ENCODE measurements at places on chromosomes 5 and 9.

DNA sequence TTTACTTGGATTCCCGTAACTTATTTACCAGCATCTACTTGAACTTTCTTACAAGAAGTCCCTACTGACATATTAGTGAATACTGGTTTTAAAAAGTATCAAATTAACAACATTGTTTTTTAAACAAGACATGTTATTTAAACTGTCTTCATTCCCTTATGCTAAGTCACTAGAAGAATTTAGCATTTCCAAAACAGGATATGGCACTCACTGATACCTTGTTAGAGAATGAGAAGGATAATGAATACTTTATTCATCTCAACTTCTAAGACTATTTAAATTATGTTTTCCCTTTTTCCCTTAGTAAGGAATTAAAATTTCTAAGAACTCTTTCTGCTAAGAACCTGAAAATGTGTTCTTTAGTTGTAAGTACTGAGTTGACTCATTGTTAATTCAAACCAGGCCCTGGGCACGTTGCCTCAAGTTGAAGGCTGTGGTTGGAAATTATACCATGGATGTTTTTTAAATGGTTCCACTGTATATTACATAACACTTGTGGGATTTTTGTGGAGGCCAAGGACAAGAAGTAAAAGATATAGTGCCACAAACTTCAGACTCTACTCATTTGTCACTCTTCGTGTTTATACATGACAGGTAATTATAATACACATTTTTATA, 219.0 kb upstream of the EDIL3 start:
- peak; percentile 81 for DNase-seq

DNA sequence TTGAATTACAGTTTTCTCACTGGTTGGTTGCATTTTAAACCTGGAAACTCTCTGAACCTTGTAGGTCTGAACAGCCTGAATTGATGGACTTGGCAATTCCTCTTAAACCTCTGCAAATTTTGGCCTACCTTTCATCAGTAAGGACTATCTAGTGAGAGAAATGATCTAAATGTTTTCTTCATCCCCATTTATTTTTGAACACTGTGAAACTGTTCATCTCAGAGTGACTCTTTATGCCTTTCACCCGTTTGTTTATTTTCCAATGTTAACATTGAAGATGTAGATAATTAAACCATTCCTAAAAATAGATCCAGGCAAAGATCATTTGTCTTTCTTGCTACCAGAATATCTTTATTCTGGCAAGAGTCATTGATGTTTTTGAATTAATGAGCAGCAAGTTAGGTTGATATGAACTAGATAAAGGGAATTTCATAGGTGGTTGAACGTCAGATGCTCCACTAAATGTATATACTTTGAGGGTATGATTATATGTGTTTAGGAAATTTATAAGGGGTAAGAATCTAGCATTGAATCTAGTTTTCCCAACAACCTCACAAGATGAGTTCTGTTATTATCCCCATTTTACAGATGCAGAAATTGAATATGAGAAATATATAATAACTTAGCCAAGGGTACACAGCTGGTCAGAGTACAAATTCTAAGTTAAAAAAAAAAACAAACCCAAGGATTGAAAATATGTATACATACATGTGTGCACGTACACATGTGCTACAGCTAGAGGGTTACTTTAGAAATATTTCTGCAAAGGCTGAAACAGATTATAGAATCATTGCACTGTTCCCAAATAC, 3.4 kb downstream of the CPEB4 start:
- DNase-seq = no peak

- no peak for DNase-seq
Measured at GRCh38 chr5:34507933-34508332, 148.2 kb upstream of the RAI14 start.

DNA sequence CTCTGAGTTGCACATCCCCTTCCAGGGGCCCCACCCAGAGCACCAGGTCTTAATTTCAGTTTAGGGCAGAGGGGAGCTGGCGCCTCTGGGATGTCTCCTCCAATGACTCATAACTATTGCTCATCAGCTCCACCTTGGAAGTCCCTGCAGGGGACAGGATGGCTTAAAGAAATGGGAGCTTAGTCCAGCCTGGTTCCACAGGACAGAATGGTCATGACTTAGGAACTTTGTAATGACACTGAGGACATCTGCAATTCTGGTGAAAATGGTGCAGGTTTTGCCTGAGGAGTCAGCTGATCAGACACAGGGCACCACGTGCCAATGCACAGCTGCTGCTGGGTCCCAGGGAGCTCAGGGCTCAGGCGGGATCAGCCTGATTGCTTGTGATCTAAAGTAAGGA, 16.4 kb upstream of the PPP1R26 start:
- no peak for DNase-seq

DNA sequence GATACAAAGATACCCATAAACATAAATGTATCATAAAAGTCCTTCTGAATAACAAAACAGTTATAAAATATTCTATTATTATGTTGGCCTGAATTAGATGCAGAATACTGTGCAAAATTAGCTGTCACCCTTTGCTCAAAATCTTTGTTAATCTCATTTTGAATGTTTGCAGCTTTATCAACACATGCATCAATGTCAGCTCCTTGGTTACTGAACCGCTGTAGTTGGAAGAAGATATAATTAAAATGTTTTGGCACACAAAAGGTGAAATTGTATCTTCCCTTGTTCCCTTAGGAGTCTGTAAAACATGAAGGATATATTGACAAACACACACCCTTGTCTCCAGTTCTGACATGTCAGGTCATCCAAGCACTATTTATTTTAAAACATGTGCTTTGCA, 146.3 kb upstream of the POU5F2 start:
- no peak for DNase-seq

DNA sequence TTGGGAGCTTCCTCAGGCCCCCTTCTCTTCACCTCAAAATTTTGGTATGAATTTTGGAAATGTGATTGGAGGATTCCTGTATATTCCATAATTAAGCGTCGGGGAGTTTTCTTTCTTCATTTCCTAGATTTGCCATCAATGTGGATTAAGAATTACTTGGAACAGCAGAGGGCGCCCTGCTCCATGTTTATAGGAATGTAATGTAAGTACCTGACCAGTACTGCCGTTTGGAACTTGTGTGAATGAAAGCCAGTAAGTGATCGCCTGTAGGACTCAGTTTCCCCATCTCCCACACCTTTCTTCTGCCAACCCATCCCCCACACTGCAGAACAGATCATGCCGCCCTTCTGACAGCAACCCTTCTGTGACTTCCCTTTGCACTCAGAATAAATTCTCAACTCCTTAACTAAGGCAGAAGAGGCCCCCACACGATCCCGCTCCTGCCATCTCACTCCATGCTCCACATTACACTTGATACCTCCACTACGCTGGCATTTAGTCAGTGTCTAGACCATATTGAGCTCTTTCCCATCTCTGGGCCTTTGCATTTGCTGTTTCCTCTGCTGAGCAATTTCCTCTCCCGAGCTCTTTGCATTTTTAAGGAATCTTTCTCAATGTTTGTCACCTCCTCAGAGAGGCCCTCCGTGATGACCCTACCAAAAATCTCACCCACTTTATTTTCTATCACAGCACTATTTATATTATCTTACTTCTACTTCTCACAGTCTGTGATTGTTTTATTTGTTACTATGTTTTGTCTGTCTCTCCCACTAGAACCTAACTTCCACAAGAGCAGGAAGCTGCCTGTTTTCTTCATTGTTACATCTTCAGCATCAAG, 79.5 kb upstream of the HTR4 start:
- DNase-seq = peak; percentile 77

DNA sequence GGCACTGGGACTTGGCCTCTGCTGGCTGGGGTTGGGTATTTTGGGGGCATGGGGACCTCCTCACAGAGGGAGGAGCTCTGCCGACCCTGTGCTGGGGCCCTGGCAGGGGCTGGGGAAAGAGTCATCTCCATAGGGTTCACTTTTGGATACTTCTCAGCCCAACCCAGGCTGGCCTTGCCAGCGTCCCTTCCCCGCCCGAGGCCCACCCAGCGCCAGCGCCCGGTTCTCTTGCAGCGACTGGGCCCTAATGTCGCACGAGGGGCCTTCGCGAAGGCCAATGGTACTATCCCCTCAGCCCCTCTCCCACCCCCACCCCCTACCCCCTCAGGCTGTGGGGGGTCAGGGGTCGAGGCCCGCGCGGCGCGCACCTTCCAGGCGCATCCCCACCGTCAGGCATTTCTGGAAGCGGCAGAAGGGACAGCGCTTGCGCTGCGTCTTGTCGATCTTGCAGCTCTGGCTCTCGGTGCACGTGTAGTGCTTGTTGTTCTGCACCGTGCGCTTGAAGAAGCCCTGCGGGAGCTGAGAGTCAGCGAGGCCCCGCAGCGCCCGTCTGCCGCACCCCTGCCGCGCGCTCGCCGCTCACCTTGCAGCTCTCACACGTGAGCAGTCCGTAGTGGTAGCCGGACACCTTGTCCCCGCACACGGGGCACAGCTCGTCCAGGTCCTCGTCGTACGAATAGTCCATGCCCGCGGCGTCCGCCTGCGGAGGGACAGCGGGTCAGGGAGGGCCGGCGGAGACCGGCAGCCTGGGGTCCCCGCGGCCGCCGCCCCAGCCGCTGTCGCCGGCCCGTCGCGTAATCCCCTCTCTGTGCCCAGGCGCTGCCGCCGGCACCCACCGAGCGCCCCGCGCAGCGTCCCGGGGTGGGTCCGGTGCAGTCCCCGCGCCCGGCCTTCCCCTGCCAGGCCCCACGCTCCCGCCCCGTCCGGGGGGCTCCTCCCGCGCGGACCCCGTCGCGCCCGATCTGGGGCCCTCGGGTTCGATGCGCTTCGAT, 4.2 kb downstream of the NR5A1 start:
- DNase-seq = no peak

- DNase-seq = no peak
Measured at GRCh38 chr9:127495884-127496555, 44.7 kb downstream of the LRSAM1 start.

GRCh38 chr9:87891754-87892153, 9.1 kb downstream of the SPATA31E1 start:
- no peak for DNase-seq

GRCh38 chr5:146510559-146511125, 5.3 kb downstream of the GPR151 start:
- DNase-seq = no peak

GRCh38 chr9:124124729-124125650, 113.4 kb downstream of the LHX2 start:
- DNase-seq = no peak

DNA sequence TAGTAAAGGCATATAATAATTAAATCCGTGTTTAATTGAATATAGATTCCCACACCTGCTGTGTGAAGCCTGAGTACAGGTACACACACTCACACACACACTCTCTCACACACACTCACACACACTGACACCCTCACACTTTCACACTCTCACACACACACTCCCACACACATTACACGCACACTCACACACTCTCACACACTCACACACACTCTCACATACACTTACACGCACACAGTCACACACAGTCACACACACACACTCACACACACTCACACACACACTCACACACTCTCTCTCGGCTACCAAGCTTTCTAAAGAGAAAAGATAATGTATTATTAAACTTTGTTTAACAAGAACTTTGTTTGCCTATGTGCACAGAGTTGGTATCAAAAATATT, 195.1 kb upstream of the CTNND2 start:
- no peak for DNase-seq

DNA sequence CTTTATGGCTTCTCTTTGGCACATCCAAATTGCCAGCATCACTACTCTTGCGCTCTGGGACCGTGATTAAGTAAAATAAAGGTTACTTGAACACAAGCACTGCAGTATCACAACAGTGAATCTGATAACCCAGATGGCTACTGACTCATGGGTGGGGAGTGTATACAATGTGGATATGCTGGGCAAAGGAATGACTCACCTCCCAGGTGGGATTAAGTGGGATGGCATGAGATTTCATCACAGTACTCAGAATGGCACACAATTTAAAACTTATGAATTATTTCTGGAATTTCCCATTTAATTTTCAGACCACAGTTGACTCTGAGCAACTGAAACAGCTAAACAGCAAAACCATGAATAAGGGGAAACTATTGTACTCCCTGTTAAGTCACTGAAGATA, 4.3 kb downstream of the GFM2 start:
- no peak for DNase-seq

DNA sequence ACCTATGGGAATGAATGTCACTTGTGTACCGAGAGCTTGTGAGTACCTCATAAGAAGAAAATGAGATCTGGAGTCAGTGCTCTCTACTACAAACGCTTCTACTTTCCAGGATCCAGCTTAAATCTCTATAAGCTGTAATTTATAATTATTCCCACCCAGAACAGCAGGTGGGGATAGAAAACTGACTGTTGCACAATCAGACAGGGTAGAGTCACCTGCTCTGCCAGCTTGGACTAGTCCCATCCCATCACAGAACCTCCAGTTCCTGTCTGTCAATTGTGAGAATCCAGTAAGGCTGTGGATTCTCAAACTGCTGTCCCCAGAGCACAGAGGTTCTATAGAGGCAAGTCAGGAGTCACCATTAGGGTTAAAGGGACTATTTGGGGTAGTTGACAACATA, 2.0 kb downstream of the SPINK7 start:
- DNase-seq = no peak

- DNase-seq = no peak
Measured at GRCh38 chr5:33891788-33892619, at the start of gene ADAMTS12. TSS of gene ADAMTS12 (minus strand) at chr5:33891990. CDS start at chr5:33891856, 134 bp downstream.

GRCh38 chr9:85640425-85640824, 101.3 kb downstream of the AGTPBP1 start:
- DNase-seq = no peak

DNA sequence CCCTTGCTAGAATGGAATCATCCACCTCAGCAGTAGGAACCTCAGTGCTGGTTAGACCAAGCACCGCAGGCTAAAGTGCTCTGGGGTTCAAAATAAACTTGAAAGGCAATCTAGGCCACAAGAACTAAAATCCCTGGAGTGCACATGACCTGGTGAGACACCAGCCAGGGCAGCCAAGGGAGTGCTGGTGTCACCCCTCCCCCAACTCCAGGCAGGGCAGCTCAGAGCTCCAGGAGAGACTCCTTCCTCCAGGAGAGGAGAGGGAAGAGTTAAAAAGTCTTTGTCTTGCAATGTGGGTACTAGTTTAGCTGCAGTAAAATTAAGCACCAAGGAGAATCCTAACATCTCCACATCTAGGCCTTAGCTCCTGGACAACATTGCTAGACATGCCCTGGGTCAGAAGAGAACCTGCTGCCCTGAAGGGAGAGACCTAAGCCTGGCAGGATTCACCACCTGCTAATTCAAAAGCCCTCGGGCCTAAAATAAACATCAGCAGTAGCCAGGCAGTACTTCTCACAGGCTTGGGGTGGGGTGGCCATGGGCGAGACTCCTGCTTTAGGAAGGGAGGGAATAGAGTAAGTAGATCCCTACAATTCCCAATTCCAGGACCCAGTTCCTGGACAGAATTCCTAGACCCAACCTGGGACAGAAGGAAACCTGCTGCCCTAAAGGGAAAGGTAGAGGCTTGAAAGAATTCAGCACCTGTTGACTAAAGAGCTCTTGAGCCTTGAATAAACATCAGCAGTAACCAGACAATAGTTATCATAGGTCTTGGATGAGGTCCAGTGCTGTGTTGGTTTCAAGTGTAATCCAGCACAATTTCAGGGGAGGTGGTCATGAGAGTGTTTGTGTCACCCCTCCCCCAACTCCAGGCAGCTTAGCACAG, 25.8 kb downstream of the UGT3A2 start:
- DNase-seq = no peak

DNA sequence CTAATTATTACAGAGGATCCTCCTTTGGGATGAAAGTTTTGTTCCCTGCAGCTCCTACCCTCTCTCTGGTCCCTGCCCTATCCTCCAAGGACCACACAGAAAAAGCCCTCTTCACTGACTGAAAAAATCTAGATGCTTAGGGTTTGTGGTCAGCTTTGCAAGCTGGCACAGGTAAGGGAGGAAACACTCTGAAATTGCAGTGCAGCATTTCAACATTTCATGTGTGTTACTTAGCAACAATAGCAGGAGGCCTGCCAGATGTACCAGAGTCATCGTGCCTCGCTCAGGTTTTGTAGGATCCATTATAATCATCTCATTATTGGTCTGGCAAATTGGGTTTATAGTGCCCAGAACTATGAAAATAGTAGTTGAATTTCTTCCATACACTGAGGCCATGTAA, 109.5 kb downstream of the PALM2AKAP2 start:
- DNase-seq = no peak

All from SK-MEL-5 (cell line).